ENCODE measurements at places on chromosomes 7 and 10.
A peak's percentile ranks its signal among the peaks of the same experiment; 100 is the strongest.

- no peak for DNase-seq
Measured at GRCh38 chr10:110421512-110422138, 76.1 kb upstream of the DUSP5 start.

DNA sequence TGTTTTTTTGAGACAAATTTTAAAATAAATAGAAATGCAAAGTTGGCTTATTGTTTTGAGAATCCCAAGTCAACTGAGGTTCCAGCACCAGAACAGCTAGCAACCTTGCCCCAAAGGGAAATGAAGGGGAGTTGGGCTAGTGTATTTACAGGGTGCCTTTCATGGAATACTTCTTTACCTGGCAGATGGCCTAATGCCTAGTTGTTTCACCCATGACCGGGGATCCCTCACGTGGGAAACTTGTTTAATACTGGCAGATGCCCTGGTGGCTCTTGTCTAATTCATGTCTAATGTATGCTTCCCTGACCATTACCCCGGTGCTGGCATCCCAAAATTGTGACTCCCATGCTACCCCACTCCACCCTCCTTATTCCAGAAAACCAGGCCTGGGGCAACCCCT, 861.1 kb upstream of the ZWINT start:
- no peak for DNase-seq

GRCh38 chr7:74217455-74218342, 7.9 kb downstream of the LAT2 start:
- no peak for DNase-seq

- no peak for DNase-seq
Measured at GRCh38 chr7:30348083-30348560, 63.7 kb downstream of the ZNRF2 start.

DNA sequence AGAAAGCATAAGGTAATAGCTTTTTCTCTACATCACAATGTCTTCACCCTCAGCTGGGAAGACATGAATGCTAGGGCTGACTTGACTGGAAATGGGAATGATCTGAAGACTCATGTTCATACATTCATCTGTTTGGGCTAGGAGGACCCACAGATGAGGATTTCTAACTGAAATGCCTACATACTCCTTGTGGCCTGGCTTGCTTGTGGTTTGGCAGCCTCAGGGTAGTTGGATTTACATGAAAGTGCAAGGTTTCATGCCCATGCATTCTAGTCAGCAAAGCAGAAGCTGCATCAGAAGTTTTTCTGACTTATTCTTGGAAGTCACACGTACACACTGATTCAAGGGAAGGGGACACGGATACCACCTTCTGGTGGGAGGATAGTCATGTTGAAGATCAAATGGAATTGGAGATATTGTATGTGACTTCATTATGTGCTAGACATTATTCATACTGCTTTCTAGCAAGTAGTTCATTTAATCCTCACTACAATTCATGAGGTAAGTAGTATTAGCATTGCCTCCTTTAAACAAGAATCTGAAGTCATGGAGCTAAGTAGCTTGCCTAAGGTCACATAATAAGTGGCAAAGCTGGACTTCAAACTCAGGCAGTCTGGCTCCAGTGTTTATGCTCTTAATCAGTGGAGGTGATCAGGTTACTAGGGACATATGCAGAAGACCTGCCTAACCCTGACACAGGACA, 957.0 kb downstream of the LRMDA start:
- DNase-seq: no peak

DNA sequence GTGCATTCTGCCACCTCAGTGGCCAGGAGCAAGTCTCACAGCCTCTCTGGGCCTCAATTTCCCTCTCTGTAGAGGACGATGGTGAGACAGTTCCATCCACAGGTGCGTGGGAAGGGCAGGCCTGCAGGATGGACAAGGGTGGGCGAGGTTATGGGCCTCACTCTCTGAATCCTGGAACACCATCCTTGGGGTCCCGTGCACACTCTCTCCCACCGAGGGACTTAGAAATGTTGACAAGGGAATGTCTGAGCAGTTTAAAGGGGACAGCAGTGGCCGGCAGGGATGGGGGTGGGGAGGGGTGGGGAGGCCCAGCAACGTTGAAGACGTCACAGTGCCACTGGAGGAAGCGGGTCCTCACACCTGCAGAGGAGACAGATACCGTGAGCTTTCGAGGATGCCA, 111.5 kb downstream of the FOXL3 start:
- no peak for DNase-seq

DNA sequence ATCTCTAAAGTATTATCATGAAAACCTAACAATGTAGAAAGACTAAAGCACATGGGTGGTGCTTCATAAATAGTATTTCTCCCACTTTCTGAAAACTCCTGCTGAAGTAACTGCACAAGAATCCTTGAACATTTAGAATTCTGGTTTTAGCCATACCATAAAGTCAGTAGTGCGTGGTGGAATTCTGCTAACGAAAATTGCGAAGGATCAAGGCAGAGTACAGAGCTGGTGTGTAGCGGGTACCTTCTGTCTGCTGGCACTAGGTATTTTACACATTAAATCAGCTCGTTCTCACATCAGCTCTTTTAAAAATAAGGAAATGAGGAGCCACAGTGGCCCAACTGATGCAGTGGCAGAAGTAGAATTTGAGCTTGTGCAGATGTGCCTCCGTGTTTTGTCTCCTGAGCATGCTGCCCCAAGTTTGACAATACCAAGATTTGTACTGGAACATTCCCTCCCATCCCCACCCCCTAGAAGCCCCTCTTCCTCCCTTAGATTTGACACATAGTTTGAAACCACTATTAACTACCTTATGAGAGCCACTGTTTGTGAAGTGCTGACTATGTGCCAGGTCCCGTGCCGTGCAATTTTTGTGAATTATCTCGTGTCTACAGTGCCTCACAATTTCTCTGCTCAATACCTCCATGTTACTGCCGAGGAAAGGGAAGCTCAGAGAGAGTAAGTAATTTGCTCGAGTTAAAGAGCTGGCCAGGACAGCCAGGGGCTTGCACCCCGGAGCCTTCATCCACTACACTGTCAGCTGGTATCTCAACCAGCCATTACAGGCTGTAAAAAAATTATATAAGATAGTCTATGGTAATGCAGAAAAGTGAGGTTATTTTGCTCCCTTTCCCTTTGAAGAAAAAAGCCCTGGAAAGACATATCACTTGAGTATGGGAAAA, 66.9 kb downstream of the EGFR start:
- no peak for DNase-seq

DNA sequence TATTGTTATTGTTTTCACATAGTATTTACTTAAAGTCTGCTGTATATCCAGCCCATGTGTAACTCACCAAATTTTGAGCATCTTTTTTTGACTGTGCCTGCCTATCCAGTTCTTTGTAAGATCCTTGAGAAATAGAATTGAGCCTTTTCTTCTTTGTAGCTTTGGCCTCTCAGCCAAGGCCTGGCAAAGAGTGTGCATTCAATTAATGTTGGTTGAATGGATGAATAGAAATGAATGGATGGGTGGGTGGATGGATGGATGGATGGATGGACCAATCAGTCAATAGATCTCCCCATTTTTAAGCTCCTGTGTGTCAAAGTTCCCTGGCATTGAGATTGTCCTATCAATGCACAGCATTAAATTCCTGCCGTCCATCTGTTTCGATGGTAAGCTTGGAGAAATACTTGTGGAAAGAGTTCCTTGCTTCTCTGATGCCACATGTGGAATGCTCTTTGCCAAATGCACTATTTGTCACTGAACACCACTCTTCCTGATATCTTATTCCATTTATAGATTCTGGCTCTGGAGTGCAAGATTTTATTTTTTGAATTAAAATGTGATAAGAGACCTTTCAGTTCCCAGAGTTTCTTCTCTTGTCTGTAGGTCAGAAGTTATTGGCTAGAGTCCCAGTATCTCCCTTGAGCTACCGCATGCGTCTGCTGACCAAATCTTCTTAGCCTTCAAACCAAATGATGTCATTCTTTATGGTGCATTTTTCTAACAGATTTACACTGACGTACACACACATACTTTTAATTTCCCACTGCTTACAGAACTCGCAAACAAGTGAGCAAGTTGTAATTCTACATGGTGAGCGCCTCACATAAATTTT, 20.7 kb upstream of the ADRB1 start:
- no peak for DNase-seq

- DNase-seq: no peak
Measured at GRCh38 chr7:128759242-128759641, 16.4 kb downstream of the OPN1SW start.

DNA sequence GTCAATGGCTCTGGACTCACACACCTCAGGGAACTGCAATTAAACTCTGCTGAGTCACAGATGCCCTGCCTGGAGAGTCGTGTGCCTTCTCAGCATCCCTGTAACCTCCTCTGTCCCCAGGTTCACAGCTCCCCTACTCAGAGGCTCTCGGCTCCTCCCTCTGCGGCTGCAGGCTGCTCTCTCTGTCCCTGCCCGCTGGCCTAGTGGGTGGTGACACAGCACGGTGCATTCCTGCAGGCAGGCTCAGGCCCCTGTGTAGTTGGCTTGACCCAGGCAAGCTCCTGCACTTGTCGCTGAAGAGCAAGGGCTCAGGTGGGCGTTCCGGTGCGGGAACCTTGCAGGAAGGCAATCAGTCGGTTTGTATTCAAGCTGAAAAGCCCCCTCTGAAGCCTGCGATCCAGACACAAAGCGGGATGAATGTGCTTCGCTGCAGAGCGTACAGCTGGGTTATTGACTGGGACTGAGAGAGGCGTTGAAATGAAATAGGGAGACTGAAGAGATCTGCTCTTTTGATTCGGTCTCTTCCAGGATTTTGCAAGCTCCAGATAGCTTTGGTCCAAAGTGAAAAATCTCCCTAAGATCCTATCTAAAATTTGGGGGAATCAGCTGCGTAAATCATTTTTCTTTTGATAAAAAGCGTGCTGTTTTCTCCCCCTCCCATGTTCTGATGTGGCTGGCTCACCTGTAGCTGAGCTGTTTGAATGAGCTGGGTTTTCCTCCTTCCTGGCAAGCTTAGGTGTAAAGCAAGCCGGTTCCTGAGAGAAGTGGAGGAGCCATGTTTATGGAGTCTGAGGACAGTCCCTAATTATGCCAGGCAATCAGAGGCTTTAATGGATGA, 208.7 kb upstream of the PHYHIPL start:
- DNase-seq: peak; percentile 34

DNA sequence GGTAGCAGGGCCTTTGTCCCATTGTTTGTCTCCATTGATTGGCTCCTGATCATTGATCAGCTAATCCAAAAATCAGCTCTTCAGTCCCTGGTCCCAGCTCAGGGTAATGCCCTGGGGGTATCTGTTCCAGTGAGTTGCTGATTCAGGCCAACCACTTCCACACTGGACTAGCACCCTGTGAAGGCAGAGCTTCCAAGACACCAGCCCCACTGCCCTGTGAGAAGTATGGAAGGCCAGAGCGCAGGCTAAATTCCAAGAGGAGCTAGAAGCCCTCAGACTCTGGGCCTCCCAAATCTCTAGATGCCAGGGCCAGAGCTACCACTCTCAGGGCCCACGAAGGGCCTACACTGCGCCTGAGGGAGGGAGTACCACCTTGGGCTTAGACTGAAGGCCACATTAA, 10.4 kb downstream of the TMEM72 start:
- DNase-seq: no peak

DNA sequence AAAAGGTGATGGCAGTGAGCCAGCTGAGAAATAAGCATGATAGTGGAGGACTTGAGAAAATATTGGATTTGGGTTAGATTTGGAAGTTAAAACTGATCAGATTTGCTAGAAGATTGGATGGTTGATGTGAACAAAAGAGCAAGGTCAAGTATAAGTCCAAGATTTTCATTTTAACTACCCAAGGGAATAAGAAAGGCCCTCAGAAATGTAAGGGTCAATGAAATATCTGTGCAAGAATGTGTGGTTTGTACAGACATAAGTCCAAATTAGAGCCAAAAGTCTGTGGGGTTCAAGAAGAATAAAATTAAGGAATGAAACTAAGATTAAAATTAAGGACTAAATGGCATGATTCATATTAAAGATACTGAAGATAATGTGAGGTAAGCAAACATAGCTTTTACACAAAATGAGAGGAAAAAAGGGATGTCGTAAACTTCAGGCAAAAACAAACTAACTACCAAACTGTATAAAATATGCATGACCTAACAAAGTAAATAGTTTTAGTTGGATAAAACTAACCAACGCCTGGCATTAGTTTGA, 78.4 kb upstream of the CACNA2D1 start:
- DNase-seq: no peak

- DNase-seq: no peak
Measured at GRCh38 chr10:29039677-29040189, 249.1 kb upstream of the LYZL1 start.

DNA sequence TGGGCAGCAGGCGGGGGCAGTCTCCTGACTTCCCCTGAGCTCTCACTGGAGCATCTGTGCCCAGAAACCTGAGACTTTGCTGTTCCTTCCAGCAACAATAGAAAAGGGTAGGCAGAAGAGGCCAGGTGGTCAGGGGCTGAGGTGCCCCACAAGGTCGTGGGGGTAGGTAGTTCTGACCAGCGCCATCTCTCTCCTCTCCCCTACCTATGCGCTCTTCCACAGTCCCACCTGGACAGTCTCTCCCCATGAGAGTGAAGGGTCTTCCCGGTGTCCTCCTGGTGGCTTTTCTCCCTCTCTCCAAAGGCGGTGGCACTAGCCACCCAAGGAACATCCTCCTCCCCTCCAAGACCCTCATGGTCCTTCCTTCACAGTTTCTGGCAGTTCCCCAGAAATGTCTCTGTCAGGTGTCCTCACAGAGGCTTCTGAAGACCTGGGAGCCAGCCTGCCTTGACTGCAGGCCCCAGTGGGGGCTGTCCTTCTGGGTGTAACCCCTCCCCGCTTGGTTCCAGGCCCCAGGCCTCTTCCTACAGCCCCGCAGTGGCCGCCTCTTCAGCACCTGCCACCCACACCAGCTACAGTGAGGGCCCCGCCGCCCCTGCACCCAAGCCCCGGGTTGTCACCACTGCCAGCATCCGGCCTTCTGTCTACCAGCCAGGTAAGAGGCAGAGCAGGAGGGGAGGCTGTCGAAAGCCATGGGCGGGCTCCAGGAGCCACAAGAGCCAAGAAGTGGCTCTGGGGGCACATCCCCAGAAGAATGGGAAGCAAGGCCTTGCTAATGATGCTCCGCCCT, 41.3 kb downstream of the LDB3 start:
- no peak for DNase-seq

GRCh38 chr10:62266611-62267010, 2.0 kb downstream of the RTKN2 start:
- DNase-seq: no peak

- DNase-seq: no peak
Measured at GRCh38 chr10:374354-374753, 239.1 kb downstream of the ZMYND11 start.

- no peak for DNase-seq
Measured at GRCh38 chr10:55500931-55501559, 700.0 kb upstream of the PCDH15 start.

- DNase-seq: no peak
Measured at GRCh38 chr7:99171731-99172130, 27.8 kb upstream of the SMURF1 start.

- no peak for DNase-seq
Measured at GRCh38 chr7:148058753-148059152, 531.8 kb upstream of the C7orf33 start.

DNA sequence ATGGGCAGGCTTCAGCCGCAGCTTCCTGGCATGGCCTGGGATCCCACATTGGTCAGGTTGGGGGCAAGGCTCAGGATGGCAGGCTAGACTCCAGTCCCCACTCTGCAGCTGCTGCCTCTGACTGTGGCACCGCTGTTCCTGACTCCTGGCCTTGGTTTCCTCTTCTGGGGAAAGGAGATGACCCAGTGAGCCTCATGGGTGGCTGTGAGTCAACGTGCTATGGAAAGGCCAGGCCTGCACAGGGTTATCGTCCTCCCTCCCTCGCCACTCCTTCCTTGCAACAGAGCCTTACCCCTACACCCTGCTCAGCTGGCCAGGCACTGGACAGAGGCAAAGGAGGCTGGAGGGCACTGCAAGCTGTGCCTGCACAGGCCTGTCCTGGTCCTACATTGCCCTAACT, 36.1 kb upstream of the CHST15 start:
- DNase-seq: no peak

GRCh38 chr7:92856436-92856835, 20.1 kb upstream of the CDK6 start:
- no peak for DNase-seq
